ENCODE measurements at places on chromosomes 7 and 10. TPM values are rescaled to one million over a fixed set of nuclear protein-coding genes. Genes with fewer than 3 reads are reported as not detected.

GRCh38 chr7:133197972-133198544, 54.8 kb upstream of the EXOC4 start:
- no peaks in the 10 kb centered on the region for H3K27me3 ChIP-seq
- no peak overlapping the region for H3K4me3 ChIP-seq
- no peaks in the 10 kb centered on the region for H3K4me1 ChIP-seq
- no peak overlapping the region for H3K27ac ChIP-seq

GRCh38 chr7:36599645-36600313, 124.5 kb downstream of the AOAH start:
- DNase-seq: no peak
- H3K36me3 ChIP-seq: no peaks in the 10 kb centered on the region
- H3K4me1 ChIP-seq: no peaks in the 10 kb centered on the region
- no peak overlapping the region for H3K4me3 ChIP-seq
- H3K27ac ChIP-seq: no peak overlapping the region
- H3K27me3 ChIP-seq: peaks cover 2% of the 10 kb centered on the region

GRCh38 chr10:104321725-104322415, 16.4 kb downstream of the ITPRIP start:
- H3K36me3 ChIP-seq: no peaks in the 10 kb centered on the region
- DNase-seq: no peak
- peaks cover 42% of the 10 kb centered on the region for H3K4me1 ChIP-seq
- H3K4me3 ChIP-seq: no peak overlapping the region

- DNase-seq: no peak
- H3K4me1 ChIP-seq: no peaks in the 10 kb centered on the region
- H3K36me3 ChIP-seq: no peaks in the 10 kb centered on the region
- H3K4me3 ChIP-seq: no peak overlapping the region
- H3K27me3 ChIP-seq: no peaks in the 10 kb centered on the region
Measured at GRCh38 chr10:92801978-92802872, 46.1 kb upstream of the EXOC6 start.

- H3K4me1 ChIP-seq: peaks cover 8% of the 10 kb centered on the region
- no peak overlapping the region for H3K4me3 ChIP-seq
- no peak overlapping the region for H3K27ac ChIP-seq
- DNase-seq: no peak
- no peaks in the 10 kb centered on the region for H3K36me3 ChIP-seq
Measured at GRCh38 chr7:80623503-80624252, 14.8 kb upstream of the CD36 start.

DNA sequence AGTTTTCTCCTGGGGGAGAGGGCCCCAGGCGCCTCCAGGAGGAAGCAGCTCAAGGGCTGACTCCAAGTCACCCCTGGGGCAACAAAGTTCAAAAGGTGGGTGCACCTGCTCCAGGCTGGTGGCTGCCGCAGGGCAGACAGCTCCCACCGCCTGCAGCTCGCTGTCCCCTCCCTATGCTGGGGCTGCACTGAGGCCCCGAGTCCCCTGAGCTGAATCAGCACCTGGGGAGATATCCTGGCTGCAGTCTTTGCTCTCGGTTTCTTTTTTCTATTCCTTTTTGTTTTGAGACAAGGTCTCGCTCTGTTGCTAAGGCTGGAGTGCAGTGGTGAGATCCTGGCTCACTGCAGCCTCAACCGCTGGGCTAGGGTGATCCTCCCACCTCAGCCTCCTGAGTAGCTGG, 183.4 kb downstream of the DNAJB6 start:
- no peak for DNase-seq
- no peaks in the 10 kb centered on the region for H3K4me1 ChIP-seq
- H3K4me3 ChIP-seq: no peak overlapping the region
- H3K27me3 ChIP-seq: no peaks in the 10 kb centered on the region
- H3K36me3 ChIP-seq: no peaks in the 10 kb centered on the region
- no peak overlapping the region for H3K27ac ChIP-seq

Gene POM121C
- total RNA-seq: 7.8 TPM

Gene TLX1
- not detected for total RNA-seq

Gene LIPJ
- total RNA-seq: not detected

Gene OPN4
- total RNA-seq: not detected

Gene ELAPOR2
- 1.3 TPM for total RNA-seq
